ENCODE measurements at places on chromosomes 6 and 20.

- DNase-seq, result no peak
Observed at GRCh38 chr6:162056745-162057144, 670.8 kb downstream of the PRKN start.

GRCh38 chr6:64334636-64335035, 699.0 kb downstream of the PHF3 start:
- DNase-seq, result no peak

DNA sequence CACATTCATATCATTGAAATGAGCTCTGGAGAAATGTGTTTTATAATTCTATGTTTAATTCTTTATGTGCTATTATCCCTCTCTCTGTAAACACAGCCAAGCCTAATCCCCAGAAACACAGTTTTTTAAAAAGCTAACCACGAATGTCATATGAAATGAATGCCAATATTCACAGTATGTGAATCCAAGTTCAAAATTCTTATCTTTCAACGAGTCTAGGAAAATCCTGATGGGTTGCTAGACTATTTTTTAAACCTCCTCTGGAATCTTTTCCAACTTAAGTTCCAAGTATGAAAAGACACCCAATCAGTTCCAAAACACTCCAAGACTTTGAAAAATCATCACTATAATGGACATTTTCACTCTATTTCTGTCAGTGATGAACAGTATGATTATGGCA, 689.3 kb downstream of the HACE1 start:
- no peak for DNase-seq

GRCh38 chr6:136344420-136344819, 54.8 kb upstream of the BCLAF1 start:
- no peak for DNase-seq

GRCh38 chr6:74167511-74167910, 471.5 kb downstream of the CD109 start:
- no peak for DNase-seq

GRCh38 chr6:165621940-165622339, 41.1 kb downstream of the PDE10A start:
- DNase-seq, result no peak

DNA sequence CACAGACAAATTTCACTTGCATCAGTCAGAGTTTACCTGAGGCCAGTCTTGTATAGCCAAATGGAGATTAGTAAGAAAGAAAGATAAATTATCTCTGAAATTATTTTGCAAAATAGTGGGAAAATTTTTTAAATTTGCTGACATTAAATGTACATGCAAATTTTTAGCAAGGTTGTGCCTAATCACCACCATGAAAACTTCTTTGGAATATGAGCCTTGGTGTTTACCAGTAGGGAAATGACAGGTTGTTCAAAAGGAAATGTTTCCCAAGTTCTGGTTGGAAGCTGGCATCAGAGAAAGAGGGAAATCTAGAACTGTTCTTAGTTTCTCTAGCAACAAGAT, 34.4 kb upstream of the LOC128125822 start:
- DNase-seq, result no peak

GRCh38 chr6:130676077-130676772, 151.0 kb upstream of the SMLR1 start:
- DNase-seq, result no peak

DNA sequence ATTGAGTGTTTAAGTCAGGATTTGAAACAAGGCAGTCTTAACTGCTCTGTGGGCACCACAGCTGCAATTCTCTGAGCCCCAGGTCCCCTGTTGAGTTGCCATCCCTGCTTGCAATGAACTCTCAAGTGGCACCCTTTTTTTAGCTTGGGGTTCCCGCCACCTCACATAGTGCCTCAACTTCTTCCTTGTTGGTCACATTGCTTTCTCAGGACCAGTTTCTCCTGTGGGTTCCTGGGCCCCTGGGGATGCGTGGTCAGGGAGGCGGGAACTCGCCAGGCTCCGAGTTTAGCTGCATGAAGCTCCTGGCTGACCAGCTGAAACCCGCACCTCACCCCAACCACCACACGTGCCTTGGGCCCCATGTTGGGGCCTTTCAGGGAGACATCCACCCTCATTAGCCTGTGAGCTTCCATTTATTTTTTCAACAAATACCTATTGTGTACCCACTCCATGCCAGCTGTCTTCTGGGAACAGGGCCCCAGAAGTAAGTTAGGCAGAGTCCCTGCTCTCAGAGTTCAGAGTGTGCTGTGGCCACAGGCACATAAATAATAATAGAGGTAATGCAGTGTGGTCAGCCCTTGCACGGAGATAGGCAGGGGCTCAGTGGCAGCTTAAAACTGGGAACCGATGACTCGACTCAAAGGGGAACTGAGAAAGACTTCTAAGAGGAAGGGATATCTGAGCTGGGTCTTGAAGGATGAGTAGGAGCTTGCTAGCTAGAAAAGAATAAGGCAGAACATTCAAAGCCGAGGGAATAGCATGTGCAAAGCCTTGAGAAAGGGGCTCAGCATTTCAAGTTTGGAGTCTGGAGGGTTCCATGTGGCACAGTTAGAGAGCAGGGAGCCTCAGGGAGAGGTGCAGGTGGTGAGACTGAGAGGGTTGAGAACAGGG, 33.9 kb upstream of the FAM83D start:
- no peak for DNase-seq

- no peak for DNase-seq
Observed at GRCh38 chr6:130847001-130847910, 20.1 kb downstream of the SMLR1 start.

DNA sequence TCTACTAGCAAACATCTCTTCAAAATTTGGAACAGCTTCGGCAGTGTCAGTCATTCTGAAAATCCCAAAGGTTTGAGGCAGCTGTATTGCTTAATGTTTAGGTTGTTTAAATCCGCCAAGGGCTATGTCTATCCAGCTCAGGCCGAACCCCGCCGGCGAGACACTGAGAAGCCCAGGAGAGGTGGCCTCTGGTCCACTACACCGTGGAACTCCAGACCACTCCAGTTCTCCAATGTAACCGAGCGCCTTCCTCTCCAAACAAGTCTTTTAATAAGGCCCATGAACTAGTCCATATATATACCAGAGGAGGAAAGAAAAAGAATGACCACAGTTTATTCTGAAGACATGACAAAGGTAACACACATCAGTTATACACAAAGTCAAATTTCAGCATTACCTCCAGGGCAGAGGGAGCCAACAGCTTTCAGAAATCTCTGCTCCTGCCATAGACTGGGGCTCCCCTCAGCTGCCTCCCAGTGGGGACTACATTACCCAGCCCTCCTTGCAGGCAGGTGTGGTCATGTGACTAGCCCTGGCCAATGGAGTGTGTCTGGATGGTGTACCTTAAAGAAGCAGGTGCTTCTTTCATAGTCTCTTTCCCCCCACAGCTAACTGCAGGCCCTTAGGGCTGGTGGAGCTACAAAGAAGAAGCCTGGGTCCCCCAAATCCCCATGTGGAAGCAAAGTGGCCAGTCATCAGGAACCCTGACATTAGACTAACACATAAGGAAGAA, at the start of gene RAMACL:
RAMACL (minus strand) TSS at position 255 of the 733 bp plus-strand sequence; CDS start at position 54, 201 bp downstream.
- peak; percentile 26 for DNase-seq

- no peak for DNase-seq
Observed at GRCh38 chr20:58480551-58481336, 34.5 kb downstream of the APCDD1L start.

GRCh38 chr6:147892476-147892875, 384.0 kb downstream of the SAMD5 start:
- DNase-seq, result no peak

DNA sequence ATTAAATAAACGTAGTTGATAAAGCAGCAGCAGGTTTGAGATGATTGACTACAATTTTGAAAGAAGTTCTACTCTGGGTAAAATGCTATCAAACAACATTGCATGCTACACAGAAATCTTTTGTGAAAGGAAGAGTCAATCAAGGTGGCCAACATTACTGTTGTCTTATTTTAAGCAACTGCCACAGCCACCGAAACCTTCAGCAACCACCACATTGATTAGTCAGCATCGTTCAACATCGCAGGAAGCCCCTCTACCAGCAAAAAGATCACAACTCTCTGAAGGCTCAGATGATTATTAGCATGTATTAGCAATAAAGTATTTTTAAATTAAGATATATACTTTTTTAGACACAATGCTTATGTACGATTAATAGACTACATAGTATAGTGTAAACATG, 14.0 kb downstream of the PGBD1 start:
- no peak for DNase-seq

DNA sequence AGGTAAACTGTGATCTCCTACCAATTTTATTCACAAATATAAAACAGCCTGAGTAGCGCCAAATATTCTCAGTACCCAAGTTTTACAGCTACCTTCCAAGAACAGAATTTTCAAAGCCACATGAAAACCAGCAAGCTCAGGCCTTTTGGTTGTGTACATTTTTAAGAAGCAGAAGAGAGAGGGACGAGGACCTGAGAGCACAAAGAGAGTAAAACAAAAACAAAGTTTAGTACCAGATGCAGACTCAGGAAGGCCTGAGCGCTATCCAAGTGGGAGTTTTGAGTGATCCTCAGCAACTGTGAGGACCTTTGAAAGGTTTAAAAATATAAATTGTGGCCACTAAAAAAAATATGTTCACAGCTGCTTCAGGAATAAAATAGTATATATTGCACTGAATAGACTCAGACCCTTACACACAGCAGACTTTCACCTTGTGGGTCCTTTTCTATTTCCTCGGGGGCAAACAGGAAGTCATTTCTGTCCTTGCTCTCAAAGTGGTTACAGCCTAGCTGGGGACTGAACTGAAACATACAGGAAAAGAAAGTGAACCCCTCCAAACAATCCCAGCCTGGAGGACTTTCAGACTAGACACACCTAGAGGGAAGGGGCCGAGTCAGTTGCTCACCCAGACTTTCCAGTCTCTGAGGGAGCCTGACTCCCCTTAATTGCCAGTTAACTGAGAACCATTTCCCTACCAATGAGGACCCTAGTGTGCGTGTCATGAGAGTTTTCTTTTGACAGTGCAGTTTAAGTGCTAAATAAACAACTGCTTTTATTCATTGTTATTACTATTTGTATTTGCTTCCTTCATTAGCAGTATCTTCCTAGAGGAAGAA, 48.5 kb upstream of the NT5E start:
- no peak for DNase-seq

DNA sequence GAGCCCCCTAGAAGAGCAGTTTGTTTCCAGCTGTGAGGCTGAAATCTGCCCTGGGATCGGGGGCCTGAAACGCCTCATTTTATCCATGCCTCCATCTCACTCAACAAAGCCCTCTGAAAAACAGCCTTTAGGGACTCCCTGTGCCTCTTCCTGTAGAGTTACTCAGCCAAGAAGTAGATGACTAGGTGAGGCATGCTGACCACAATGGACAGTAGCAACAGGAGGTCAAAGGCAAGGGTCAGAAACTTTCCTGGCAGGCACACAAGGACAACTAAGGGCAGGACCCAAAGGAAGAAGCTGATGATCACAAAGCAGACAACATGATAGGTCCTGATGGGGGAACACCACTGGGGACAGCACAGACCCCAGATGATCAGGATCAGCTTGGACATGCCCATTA, 12.8 kb downstream of the MAS1L start:
- DNase-seq, result no peak

DNA sequence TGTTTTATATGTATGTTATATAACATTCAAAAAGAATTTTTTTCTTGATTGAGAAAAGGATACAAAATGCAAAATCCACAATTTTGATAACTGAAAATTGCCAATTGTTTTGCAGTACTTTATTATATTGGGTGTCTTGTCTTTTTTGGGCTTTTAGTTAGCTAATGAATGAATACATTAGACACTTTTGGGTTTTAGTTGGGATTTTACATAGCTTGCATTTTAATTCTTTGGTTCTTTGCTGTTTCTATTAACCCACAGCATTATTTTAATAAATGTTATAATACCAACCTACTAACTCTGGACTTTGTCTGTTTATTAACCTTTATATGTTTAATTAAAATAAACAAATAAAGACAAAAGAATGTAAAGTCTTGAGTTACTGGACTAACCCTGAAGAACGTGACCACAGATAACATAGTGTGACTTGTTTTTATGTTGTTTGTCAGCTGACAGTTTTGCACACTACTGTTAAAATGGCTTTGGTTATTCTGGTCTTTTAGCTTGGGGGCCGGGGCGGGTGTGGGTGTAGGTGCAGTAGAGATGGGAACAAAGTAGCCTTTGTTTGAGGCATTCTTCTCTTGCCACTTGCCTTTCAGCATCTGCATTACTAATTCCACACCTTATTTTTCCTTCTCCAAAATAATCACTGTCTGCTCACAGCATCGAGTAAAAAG, 159.1 kb downstream of the QKI start:
- no peak for DNase-seq

DNA sequence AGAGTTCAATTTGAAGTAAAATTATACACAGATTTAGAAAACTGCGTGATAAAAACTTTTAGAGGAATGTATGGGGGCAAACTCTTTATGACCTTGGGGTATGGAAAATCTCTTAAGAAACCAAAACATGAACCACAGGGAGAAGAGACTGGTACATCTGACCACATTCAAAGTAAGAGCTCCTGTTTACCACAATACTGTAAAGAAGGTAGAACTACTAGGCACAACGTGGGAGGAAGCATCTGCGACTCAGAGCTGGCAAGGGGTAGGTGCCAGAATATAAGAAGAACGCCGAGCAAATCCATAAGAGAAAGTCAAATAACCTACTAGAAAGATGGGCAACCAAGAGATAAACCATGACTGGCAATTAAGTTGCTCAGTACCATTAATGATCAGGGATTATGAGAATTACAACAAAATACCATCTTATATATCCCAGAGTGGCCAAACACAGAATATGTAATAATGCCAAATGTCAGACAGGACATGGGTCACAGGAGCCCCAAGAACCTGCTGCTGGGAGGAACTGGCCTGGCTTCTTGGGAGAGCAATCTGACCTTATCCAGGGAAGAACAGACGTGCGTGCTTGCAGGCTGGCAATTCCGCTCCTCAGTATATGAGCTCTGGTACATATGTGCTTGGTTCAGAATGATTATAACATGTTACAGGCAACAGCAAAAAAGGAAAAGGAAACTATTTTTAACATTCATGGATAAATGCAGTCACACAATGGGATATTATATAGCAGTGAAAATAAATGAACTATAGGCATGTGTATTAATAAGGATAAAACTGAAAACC, 50.2 kb downstream of the INSM1 start:
- DNase-seq, result no peak

DNA sequence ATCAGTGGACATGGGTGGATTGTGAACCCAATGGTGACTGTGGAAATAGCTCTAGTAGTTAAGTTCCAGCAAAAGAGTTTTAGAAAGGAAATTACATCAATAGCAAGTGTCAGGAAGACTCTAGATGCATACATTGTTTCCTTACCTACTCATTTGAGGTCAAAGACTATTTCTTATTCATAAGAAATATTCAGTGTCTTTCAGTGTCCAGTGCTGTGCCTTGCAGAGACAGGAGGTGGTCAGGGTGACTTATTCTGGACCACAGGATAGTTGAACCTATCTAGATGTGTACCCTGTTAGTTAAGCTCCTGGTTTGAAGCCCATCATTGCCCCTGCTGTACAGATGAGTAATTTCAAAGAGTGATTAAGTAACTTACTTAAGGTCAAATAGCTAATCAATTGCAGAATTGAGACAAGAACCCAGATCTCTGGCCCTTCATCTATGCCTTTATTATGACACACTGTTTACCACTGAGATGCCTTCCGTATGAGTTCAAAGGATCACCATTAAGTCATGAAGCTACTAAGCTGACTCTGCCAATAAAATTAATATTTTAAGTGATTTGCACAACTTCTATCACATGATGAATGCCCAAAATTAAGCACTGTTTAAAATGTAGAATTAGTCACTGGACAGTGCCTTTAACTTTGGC, 136.1 kb downstream of the PDSS2 start:
- no peak for DNase-seq
